NCI-H1105 (cell line): ENCODE measurements at places on chromosomes 13 and 19.
A peak's percentile ranks its signal among the peaks of the same experiment; 100 is the strongest.

DNA sequence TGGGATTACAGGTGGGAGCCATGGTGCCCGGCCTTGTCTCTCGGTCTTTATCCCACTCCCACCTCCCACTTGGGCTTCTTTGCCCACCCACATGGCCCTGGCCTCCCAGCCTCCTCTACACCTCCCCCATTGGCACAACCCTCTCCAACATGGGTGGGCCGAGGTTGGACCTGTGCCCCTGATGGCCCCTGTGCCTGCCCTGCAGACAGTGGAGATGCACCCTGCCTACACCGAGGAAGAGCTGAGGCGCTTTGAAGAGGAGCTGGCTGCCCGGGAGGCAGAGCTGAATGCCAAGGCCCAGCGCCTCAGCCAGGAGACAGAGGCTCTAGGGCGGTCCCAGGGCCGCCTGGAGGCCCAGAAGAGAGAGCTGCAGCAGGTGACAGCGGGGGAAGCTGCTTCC lies 12.6 kb upstream of the DHDH start:
- DNase-seq, result no peak

- DNase-seq, result no peak
Observed at GRCh38 chr19:43505941-43506340, 1.4 kb upstream of the PHLDB3 start.

GRCh38 chr19:39296055-39296645 lies at the start of gene IFNL1:
Gene IFNL1 (plus strand): TSS chr19:39296407. CDS start chr19:39296422, 15 bp downstream.
- no peak for DNase-seq

- no peak for DNase-seq
Observed at GRCh38 chr13:65907666-65908525, 1322.2 kb downstream of the PCDH9 start.

DNA sequence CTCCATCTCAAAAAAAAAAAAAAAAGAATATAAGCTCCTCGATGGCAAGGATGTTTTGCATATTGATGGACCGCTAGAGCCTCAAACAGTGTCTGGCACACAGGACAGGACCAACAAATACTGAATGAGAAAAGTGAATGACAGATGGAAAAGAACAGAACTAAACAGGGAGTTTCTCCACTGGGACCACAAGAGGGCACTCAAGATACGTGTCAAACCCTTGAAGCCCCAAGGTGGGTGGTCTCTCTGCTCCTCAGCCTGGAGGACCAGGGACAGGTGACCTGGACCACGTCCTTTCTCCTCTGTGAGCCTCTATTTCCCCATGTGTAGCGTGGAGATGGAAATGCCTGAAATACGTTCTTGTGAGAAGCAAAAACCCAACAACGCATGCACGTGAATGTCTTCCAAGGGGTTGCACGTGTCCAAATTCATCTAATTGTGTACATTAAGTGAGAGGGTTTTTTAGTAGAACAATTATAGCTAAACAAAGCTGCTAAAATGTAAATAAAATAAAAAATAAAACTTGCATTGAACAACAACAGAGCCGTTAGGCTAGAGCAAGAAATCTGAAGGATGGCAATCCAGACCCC lies 5.7 kb upstream of the CDC42EP5 start:
- DNase-seq, result peak; percentile 55

DNA sequence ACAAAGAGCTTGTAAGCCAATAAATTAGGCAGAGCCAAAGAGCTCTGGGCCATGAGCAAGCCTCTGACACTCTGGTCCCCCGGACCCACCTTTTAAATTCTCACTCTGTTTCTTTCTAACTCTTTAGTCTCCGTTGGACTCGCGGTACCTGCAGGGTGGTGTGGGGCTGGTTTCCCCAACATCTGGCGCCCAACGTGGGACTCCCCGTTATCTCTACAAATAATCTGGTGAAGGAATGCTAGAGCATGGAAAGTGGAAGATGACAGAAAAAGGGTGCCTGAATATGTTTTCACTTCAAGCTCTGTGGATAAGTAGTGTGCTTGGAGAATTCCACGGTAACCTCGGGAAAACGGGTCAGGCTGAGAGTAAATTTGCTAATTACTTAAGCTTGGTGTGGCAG lies 36.5 kb upstream of the CYP2B6 start:
- no peak for DNase-seq

GRCh38 chr13:19182536-19182935 lies 912 bp upstream of the TUBA3C start:
- no peak for DNase-seq

DNA sequence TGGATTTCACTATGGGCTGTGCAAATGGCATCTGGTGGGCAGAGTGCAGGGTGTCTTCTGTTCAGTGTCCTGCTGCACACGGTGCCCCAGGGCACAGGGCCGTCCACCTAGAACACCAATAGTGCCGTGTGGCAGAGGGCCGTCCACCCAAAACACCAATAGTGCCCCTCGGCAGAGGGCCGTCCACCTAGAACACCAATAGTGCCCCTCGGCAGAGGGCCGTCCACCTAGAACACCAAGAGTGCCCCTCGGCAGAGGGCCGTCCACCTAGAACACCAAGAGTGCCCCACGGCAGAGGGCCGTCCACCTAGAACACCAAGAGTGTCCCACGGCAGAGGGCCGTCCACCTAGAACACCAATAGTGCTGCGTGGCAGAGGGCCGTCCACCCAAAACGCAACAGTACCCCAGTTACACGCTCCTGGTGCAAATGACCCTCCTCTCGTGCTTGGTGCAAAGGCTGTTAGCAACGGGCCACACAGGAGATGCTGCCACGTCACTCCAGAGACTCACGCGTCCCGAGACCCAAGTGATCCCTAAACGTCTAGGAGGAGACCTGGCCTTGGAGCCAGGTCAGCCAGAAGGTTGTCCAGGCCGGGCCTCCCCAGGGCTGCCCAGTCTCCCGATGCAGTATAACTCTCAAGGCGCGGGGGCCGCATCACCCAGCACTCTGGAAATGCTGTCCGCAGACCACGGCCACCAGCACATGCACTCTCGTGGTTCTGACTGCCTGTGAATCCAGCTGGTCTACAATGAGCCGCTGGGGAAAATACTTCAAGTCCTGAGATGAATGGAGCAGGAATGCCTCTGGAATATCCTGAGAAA lies 51.5 kb downstream of the RASA3 start:
- DNase-seq, result no peak

GRCh38 chr19:39953915-39954314 lies 17.1 kb upstream of the PSMC4 start:
- DNase-seq, result no peak

DNA sequence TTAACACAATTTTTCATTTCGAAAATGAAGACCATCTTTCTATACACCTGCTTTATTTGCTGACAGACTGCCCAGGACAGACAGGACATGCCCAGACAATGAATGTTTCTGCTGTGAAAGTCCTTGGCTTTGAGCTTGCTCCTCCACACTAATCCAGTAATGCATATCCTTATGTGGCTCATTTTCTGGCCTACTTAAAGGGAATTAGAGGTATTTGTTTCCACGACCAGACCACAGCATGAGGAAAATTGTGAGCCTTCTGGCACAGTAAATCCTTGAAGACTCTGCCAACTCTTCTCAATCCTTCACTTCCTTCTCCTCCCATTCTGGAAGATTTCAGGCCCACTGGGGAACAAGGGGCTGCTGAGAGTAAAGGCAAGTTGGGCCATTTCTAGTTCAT lies 25.7 kb downstream of the CCDC70 start:
- DNase-seq, result no peak

GRCh38 chr19:1166872-1167573 lies 7.0 kb downstream of the SBNO2 start:
- DNase-seq, result no peak

DNA sequence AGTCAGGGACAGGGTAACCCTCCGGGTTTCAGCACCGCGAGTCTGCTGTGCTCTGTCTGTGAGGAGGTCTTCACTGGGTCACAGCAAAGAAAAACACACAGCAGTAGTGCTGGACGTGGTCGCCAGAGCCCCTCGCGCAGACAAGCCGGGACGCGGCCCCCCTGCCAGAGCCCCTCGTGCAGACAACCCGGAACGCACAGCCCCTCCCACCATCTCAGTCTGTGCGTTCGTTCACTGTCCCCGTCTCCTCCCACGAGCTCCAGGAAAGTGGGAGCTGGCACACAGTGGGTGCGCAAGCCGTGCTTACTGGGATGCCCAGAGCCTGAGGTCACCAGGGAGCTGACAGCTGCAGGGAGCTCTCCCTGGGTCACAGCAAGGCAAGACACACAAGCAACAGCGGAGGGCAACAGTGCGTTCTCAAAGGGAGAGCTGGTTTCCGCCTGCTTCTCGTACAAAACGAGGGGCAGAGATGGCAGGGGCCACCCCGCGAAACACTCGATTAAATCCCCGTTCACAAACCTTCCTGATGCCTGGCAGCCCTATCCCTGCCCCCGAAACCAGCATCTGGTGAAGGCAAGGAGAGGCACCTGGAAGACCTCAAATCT lies 3.2 kb upstream of the PLPP2 start:
- no peak for DNase-seq

DNA sequence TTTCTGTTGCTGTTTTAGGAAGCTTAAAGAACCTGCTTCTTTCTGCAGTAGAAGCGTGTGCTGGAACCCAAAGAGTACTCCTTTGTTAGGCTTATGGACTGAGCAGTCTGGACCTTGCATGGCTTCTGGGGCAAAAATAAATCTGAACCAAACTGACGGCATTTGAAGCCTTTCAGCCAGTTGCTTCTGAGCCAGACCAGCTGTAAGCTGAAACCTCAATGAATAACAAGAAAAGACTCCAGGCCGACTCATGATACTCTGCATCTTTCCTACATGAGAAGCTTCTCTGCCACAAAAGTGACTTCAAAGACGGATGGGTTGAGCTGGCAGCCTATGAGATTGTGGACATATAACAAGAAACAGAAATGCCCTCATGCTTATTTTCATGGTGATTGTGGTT lies 103.1 kb downstream of the TNFRSF19 start:
- no peak for DNase-seq

DNA sequence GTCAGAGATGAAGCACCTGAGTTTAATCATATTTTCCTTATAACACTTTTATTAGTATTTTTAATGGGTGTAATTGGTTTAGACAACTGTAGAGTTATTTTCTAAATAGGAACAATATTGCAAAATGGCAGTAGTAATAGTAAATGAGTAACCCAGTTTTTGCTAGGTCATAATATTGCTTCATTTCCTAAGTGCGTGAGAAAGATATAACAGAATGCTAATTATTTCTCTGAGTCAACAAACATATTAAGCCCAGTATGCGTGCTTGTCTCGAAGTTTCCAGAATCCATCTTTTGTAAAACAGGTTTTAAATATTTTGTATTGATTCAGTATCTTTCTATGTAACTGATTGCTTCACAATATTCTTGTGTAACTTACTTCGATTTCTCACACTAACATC lies 315.3 kb downstream of the MYO16 start:
- DNase-seq, result no peak

DNA sequence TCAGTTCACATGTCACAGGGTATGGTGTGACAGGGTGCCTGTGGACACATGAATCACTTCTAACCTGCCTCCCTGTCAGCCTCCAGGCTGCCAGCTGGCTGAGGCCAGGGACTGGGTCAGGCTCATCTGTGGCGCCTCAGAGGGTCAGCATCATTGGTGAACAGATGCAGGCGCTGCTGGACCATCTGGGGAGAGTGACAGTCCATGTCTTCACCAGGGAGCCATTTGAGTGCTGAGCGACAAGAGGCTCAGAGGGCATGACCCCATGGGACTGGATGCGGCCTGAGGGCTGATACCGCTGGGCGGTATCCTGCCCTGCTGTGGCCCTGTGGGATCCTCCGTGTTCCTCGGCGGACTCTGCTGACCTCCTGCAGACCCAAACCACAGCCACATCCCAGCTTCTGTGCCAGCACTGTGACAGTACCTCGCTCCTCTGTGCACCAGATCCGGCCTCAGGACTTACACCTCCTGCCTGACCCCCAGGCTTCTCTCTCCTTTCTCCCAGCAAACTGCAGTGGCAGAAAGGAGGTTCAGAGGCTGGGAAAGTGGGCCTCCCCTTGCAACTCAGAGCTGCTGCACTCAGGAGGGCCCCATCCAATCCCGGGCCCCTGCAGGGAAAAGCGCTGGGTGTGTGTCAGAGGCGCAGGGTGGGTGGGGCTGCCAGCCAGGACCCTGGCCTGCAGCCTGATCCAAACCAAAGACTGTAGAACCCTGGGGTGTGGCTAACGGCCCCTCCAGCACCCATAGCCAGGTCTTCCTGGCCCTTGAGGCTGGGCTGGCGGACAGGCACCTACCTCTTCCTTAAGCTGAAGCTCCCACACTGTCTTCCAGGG lies 10.2 kb downstream of the ACTMAP start:
- no peak for DNase-seq

- peak; percentile 87 for DNase-seq
Observed at GRCh38 chr19:46713781-46714443, 3.0 kb downstream of the PRKD2 start.

DNA sequence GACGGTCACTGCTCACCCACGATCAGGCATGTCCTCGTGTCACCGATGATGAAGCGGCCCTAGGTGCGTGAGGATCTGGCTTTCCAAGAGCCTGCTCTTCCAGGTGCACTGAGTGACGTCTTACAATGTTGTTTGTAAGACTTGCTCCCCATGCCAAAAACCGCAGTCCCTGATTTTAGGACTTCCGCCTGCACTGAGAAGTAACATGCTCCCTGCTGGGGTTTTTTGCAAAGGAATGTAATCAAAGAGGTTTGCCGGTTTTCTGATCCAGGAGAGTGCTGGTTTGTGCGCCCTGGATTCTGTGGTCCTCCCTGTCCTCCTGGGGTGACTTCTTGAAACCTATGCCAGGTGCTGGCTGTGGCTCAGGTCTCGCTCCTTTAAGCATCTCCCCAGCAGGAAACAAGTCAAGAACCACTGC lies 38.8 kb downstream of the MYO9B start:
- no peak for DNase-seq

DNA sequence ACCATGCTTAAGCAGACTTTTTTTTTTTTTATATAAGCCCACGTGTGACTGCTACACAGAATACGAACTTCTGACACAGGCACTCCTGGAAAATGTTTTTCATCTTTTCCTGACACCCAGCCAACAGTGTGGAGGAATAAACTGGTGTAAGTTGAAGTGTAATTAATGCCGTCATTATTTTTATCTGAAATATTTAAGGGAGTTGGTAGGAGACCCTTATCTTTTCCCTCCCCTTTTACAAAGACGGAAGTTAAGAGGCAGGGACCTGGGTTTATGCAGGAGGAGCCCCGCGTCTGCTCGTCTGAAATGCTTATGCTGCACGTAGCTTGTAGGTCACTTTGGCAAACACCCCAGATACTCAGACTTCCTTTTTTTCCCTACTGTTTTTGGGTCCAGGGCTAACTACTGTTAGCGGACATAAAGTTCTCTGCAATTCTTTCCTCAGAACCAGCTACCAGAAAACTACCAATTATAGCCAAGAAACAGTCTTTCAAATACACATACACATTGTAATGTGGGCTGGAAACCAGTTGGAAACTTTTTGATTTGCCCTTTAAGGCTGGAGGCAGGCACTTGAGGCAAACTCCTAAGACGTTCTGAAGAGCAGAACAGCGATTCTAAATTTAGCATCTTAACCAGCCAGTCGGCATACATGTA lies 50.8 kb downstream of the EFNB2 start:
- no peak for DNase-seq
